ENCODE measurements at places on chromosomes 5 and 9. TPM values are rescaled to one million over a fixed set of nuclear protein-coding genes. Genes with fewer than 3 reads are reported as not detected.

The BAAT gene
- not detected for total RNA-seq

The FAM78A gene
- total RNA-seq = 1.7 TPM

The PRELID1 gene
- 27.2 TPM for total RNA-seq

The FNIP1 gene
- total RNA-seq = 40.1 TPM

The PCDHGC5 gene
- total RNA-seq = 16.4 TPM

The LCN2 gene
- total RNA-seq = not detected

The CKMT2 gene
- total RNA-seq = 4.2 TPM

The FRMD3 gene
- 11.3 TPM for total RNA-seq

The FOXI1 gene
- total RNA-seq = not detected

The LAMC3 gene
- total RNA-seq = 3.5 TPM

The NR5A1 gene
- total RNA-seq = not detected

The LCN12 gene
- 0.36 TPM for total RNA-seq

The FAM221B gene
- not detected for total RNA-seq

The CCNH gene
- 170 TPM for total RNA-seq

The MED22 gene
- 22.0 TPM for total RNA-seq

The AQP3 gene
- total RNA-seq = 1.1 TPM

The SLC46A2 gene
- 0.73 TPM for total RNA-seq

The RHOBTB3 gene
- total RNA-seq = 172 TPM

The TMEM174 gene
- not detected for total RNA-seq

The SLC1A3 gene
- 562 TPM for total RNA-seq

The IL9 gene
- not detected for total RNA-seq

The SPATA31D4 gene
- total RNA-seq = not detected

The PCDHGA8 gene
- 20.9 TPM for total RNA-seq

The PTAR1 gene
- total RNA-seq = 110 TPM

The DOCK8 gene
- total RNA-seq = 1.8 TPM

The IL5 gene
- total RNA-seq = not detected

The CTSL gene
- 28.9 TPM for total RNA-seq

The FBLL1 gene
- 20.9 TPM for total RNA-seq

The PIP5KL1 gene
- total RNA-seq = 3.5 TPM

The PCDHGA3 gene
- 11.8 TPM for total RNA-seq

The HAPLN1 gene
- 4.4 TPM for total RNA-seq

The PPP2R2B gene
- 64.4 TPM for total RNA-seq

The PCDHA12 gene
- total RNA-seq = 16.2 TPM

The SLC6A3 gene
- total RNA-seq = 0.18 TPM

The KIF12 gene
- 11.6 TPM for total RNA-seq

The ALG2 gene
- total RNA-seq = 17.1 TPM

The EXOSC3 gene
- total RNA-seq = 81.1 TPM

Data from cerebellum (tissue), 4 donors.